ENCODE measurements at places on chromosomes 13 and 19.

- DNase-seq = no peak
These were observed 111.9 kb downstream of the ZAR1L start for GRCh38 chr13:32203221-32203620.

GRCh38 chr13:76836311-76836710 is 49.9 kb downstream of the KCTD12 start:
- DNase-seq = no peak

DNA sequence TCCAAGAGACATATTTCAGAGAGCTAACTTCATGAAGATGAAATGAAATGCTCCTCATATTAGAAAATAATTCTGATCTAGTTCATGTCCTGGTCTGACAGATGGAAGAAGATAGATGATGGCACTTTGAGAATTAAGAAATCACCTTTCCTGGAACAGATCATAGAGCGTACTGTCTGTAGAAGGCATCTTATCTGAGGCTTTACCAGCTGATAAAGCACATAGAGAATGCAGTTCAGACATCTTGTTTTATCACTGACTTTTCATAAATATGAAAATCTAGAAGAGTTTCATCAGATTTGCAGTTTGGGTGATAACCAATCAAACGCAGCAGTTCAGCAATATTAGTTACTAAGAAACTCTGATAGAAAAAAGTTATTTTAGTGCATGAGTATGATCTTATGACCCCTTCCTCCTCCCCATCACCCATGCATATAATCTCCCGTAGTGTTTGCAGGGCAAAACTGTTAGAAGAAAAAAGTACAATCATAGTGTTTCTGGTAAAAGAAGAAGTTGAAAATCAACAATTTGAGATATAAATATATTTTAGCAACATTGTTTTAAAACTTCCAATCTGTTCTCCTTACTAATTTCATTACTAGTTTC is 585.2 kb downstream of the PCDH9 start:
- DNase-seq = no peak

DNA sequence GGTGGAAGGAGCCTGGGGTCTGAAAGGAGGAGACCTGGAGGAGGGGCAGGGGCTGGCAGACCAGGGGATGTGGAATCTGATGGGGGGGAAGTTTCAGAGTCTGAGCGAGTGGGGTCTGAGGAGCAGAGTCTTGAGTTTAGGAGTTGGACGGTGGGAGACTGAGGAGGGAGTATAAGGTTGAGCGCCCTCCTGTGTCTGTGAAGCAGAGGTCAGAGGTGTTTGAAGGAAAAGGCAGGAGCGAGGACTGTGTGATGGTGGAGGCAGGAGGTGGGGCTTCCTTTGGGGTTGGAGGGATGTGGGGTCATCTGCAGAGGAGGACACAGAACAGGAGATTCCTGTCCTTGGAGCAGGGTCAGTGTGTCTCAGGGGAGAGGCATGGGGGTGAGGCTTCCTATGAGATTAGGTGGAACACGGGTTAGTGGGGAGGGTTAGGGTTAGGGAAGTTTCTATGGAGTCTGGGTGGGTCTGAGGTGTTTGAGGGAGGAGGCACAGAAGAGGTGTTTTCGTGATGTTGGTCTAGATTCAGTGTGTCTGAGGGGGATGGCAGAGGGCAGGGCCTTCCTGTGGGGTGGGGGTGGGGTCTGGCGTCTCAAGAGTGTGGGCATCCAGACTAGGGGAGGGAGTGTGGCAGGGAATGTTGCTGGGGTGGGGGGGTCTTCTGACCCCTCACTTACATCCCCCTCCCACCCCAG is 8.3 kb downstream of the RYR1 start:
- no peak for DNase-seq

GRCh38 chr19:44640518-44640917 is 3.2 kb upstream of the PVR start:
- DNase-seq = no peak

DNA sequence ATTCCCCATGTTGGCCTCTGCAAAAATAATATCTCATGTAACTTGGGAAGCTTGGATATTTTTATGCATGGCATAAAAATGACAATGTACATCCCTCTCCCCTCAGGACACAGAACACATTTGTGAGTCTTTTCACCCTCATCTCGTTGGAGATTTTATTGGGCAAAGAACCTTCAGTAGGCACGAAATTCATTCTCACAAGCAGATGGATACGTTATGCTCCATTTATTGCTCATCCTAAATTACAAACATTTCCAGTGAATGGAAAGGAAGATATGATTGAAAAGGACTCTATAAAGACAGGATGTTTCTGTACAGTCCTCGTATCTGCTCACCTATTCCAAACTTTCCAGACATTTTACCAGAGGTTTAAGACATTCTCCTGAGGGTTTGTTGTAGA is 1175.8 kb downstream of the UQCRFS1 start:
- DNase-seq = no peak

- DNase-seq = no peak
These were observed 6.1 kb upstream of the GGACT start for GRCh38 chr13:100594731-100595130.

DNA sequence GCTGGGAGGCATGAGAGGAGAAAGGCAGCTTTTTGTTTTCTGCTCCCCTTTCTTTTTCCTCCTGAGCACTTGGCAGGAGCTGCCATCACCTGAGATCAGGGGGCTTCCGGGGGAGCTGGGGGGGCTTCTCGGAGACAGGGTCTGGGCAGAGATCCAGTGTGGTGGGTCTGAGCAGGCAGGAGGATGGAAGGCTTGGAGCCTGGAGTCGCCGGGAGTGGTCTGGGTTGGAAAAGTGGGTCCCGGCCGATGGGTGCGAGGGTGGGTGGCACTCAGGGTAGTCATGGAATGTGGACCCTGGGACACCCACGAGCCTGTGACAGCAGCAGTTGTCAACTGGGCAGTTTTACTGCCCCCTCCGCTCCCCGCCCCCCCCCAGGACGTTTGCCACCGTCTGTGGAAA is 2.2 kb upstream of the ADM5 start:
- no peak for DNase-seq

DNA sequence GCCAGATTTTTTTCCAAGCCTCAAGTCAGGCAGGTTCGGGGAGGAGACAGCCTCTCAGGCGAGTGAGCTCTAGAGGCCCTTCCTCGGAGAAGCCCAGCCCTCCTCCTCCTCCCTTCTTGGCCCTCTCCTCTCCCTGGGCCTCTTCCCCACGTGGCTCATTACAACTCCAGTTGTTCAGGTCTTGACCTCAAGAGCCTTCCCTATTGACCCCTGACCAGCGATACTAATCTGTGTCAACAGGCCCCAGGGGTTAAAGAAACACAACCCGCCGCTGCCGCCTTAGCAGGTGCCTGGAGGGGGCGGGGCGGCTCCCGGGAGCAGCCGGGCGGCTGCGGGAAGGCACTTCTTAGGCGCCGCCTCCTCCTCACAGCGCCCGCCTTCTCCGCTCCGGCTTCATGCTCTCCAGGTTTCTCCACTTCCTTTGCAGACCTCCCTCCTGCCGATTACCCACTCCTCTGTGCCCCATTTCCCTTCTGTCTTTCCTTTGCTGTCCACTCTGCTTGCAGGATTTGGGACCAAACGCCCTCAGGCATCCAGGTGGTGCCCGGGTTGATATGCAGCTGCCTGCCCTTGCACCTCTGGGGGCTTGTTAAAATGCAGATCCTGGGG is 51.0 kb downstream of the LYL1 start:
- no peak for DNase-seq

DNA sequence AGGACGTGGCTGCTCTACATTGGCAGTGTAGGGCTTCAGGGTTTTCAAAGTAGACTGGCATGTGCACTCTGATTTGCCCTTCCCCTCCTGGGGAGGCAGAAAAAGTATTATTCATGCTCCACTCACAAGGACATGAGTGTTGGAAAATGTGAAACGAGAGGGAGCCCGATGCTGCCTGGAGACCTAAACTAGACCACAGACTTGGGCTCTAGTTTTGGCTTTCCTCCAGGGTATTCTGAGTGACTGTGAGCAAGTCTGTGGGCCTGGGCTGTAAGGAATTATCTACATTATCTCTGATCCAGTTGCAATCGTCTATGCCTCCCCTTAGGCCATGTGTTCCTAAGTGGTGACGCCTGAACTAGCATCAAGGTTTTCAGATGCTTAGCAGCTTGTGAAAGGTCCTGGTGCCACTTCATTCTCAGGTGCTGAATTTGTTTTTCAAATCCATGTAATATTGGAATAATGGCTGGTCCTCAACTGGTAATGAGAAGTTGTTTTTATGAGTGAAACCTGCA is 55.0 kb downstream of the MRPL57 start:
- DNase-seq = no peak

DNA sequence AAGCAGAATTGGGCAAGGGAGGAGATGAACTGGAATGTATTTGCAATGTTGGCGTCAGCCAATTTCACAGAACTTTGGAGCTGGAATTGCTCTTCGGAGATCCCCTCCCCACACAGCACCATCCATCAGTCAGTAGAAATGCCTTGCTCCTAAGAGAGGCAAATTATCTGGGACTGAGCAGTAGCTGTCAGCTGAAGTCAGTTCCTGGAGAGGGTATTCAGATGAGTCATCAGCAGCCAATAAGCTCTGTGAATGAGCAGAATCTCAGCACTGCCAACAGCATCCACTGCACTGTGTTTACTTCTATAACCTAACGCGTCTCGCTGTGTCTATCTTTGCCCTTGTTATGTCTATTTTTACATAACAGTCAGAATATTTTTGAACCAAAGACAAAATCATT is 213.7 kb downstream of the SLITRK5 start:
- no peak for DNase-seq

GRCh38 chr13:38348861-38349389 is 726 bp upstream of the UFM1 start:
- peak; percentile 31 for DNase-seq

DNA sequence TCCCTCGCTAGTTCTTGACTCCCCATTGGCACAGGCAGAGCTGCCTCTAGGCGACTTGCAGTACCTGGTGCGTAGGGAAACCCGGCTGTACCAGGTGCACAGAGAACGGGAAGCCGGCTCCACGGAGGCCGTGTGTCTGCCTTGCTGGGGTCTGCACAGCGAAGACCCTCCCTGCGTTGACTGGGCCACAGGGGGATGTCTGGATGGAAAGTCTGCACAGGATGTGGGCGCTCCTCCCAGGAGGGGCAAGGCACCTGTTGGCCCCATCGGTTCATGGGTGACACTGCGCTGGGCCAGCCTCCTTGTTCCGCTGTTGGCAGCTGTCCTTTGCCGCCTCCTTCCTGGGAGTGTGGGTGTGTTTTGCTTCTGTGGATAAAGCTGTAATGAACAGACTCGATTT is 138.3 kb downstream of the TEX29 start:
- no peak for DNase-seq

- DNase-seq = no peak
These were observed 1363.5 kb upstream of the PCDH20 start for GRCh38 chr13:62779161-62779560.

GRCh38 chr19:5154129-5154798 is 185.4 kb downstream of the KDM4B start:
- no peak for DNase-seq

DNA sequence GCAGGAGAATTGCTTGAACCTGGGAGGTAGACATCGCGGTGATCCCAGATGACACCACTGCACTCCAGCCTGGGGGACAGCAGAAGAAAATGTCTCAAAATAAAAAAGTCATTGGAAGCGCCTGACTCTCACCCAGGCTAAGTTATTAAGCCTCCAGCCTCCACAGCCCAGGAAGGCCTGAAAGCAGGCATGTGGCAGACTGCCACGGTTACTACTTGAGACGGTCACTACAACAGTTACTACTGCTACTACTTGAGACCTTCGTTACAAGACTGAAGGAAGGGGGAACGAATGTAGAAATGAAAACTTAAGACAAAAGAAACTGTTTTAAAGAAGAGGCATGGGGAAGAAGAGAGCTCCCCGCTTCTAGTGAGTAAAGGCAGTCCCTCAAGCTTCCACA is 9.6 kb downstream of the PRR22 start:
- DNase-seq = no peak

GRCh38 chr13:109650861-109651260 is 135.5 kb downstream of the IRS2 start:
- DNase-seq = no peak

DNA sequence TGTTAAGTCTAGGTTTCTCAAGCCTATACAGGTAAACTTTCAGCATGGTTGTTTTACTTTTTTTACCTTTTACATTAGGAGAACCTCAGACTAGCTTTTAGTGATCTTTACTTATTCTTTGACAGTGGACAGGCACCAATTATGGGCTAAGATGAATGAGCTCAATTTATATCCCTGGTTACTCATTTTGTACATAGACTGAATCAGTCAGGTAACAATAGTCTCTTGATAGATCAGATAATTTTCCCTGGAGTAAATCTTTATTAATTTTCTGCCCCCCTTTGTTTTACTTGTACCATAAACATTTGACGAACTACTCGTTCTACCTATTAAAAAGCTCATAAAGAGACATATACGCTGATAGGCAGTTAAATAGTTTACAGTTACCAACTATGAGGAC is 22.8 kb downstream of the SPART start:
- no peak for DNase-seq

DNA sequence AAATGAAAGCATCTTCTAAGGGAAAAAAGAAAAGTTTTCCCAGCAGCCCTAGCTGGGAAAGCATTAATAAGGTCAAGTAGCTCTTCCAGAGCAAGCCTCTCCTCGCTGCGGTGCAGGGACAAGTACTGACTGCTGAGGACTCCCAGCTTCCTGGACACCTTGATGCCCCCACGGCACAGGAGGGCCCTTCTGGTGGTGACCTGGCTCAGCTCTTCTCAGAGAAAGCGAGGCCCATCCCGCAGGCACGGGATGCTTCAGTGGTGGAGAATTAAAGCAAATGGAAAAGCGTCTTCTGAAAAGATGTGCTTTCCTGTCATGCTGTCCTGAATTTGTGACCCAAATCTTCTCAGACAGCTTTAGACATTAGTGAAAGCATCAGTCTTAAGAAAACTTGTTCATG is 38.8 kb upstream of the LATS2 start:
- no peak for DNase-seq

DNA sequence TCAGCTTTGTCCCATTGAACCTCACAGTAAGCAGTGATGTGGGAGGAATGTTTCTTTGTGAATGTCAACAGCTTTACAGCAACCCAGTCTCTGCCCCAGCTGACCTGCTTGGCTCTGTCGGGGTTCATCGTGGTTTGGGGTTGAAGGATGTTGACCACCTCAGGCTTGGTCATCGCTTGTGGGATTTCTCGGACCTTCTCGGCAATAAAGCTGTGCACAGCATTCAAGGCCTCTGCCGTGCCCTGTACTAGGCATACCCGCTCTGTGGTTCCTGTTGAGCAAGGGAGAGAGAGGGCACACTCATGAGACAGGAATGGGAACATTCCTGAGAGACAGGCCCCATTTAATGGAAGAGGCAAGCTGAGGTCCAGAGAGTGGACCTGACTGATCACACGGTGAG is 20.0 kb downstream of the NOVA2 start:
- DNase-seq = no peak

GRCh38 chr13:27919934-27920676 is at the start of gene PDX1:
Gene PDX1, plus strand, starts transcription at chr13:27920000. Its CDS starts 139 bp downstream, at chr13:27920139.
- DNase-seq = no peak

DNA sequence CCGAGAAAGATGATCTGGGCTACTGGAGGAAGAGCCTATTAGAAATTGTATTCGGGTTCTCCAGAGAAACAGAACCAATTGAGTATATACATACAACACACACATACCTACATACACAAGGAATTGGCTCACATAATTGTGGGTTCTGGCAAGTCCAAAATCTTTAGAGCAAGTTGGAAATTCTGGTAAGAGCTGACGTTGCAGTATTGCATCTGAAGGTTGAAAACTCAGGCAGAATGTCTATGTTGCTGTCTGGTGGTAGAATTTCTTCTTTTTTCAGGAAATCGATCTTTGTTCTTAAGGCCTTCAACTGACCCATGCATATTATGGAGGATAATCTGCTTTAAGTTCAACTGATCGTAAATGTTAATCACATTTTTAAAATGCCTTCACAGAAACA is 15.5 kb upstream of the OLFM4 start:
- DNase-seq = no peak

All from amniotic stem cell (primary cell).